ENCODE measurements at places on chromosomes 2 and 18.
A peak's percentile ranks its signal among the peaks of the same experiment; 100 is the strongest.

- DNase-seq: no peak
Observed at GRCh38 chr2:241550616-241551580, 7.6 kb upstream of the BOK start.

- no peak for DNase-seq
Observed at GRCh38 chr18:46652372-46652771, 4.6 kb downstream of the LOXHD1 start.

- no peak for DNase-seq
Observed at GRCh38 chr2:60379684-60380083, 173.8 kb downstream of the BCL11A start.

DNA sequence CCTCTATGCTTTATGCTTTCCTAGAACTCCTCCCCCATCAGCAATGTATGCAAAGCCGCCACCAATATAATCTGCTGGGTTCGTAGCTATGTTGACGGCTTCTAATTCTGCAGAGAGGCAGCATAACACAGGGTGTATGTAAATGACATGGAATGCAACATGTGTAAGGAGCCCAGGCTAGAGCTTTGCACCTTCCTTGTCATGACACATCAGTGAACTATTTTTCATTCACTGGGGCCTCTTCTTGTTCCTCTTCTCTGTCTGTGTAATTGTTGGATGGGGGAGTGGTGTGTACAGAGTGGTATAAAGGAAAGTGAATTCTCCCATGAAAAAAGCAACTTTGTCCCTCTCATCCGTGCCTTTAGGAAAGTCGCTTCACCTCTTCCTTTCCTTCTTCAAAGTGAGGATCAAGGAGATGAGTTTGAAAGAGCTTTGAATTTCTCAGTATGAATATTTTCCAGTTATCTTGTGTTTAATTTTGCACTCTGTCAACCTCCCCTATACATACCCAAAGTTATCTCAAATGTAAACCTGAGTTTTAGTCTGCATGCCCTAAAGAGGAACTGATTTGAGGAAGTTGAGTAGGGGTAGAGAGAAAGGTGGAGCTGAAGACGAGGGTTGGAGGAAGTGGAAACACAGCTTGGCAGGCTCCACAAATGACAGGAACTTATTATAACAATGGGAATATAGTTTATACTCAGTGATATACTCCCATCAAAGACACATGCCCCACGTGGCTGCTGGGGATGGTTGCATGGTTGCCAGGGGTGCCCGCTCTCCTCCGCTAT is 74.9 kb upstream of the ARL4C start:
- DNase-seq: peak; percentile 30

All from AML-193 (cell line).